ENCODE measurements at places on chromosomes 3 and 15.
A peak's percentile ranks its signal among the peaks of the same experiment; 100 is the strongest.

GRCh38 chr15:22257047-22258008 is 177.0 kb downstream of the OR4M2 start:
- DNase-seq: no peak

DNA sequence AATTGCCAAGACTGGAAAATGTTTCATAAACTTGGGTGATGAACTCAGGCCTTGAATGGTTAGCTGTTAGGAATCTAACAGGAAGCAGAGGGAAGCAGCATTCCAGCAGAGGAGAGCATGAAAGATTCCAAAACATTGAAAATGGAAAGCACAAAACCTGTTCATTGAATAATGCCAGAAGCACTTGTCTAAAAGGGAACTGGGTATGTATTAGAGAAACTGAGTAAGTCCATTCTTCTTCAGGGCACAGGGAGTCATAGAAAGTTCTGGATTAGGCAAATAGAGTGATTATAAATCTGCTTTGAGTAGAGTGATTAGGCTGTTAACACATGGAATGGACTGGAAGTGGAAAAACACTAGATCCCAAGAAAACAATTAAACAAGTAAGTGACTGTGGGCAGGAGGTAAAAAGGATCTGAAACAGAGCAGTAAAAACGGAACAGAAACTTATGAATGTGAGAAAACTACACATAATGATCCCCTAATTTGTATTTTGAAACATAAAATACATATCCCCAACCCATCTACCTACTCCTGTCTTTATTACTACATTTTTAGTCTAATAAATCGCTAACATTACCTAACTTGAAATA is 343.4 kb downstream of the TBC1D5 start:
- no peak for DNase-seq

DNA sequence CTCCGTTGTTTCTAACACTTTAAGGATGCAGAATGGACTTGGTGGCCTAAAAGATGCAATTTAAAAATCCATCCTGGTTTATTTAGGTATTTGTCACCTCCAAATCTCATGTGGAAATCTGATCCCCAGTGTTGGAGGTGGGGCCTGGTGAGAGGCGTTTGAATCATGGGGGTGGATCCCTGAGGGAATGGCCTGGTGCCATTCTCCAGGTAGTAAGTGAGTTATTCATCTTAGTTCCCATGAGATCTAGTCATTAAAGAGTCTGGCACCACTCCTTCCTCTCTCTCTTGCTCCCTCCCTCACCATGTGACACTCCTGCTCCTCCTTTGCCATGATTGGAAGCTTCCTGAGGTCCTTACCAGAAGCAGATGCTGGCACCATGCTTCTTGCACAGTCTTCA is 339.1 kb downstream of the NTRK3 start:
- DNase-seq: no peak

GRCh38 chr15:60589728-60590127 is 110.8 kb upstream of the ICE2 start:
- no peak for DNase-seq

GRCh38 chr3:144771381-144771870 is 799.8 kb downstream of the DIPK2A start:
- DNase-seq: no peak

DNA sequence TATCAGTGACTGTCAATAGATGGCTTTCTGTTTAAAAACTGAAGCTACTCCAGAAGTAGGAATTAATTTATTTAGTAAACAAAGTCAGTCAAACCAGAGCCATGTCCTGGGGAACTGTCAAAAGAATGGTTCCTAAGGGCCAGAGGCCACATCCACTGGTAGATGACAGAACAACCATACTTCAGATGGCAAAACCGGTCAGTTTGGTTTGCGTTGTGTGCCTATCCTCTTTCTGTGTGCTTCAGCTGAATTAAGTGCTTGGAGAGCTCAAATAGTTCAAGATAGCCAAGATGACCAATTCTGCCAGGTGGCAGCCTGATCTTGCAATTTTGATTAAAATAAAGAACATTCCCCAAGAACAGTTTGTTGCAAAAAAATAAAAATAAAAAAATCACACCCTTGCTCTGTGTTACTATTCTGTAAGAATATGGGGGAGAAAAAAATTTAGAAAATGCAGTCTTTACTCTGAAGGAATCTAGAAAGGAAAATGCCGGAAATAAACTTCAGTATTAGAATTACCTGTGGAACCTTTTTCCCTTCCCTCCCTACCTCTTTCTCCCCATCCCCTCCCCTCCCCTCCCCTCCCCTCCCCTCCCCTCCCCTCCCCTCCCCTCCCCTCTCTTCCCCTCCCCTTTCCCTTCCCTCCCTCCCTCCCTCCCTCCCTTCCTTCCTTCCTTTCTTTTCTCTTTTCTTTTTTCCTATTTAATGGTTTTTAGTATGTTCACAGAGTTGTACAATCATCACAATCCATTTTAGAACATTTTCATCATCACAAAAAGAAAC is 2.5 kb downstream of the MAP3K13 start:
- no peak for DNase-seq

GRCh38 chr3:7209098-7209497 is 348.2 kb downstream of the GRM7 start:
- no peak for DNase-seq

DNA sequence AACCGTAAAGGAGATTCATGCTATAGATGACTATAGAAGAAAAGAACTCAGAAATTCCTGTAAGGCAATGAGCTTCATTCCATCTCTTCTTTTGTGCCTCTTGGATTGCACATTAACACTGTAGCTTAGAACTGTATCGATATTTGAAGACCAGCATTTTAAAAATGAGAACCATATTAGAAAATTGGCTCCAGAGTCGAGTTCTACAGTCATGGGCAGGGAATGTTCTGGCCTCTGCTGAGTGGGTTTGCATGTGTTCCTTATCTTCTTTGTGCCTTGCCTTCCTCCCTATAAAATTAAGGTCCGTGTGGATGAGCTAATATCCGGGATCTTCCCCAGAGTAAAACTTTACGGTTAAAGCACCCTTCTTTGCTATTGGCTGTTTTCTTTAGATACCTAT is 77.4 kb upstream of the PLCL2 start:
- no peak for DNase-seq

- DNase-seq: no peak
Observed at GRCh38 chr3:145578471-145578870, 582.5 kb downstream of the PLOD2 start.

DNA sequence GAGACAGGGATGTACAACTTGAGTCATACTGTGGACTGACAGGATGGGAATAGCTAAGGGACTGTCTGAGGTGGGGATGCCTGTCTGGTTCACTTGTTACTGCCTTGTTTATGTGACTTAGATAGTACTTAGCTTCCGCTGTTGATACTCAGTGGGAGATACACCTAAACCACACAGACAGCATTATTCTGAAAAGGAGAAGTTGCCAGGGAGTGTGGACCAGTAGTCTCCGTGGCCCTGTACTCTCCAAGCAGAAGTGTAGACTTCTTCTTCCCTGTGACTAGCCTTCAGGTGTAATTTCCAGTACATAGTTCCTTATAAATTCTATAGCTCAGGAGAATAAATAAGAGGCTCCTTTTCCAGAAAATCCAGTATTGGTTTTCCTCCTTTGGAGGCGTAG is 5.1 kb downstream of the HIGD2B start:
- DNase-seq: no peak

DNA sequence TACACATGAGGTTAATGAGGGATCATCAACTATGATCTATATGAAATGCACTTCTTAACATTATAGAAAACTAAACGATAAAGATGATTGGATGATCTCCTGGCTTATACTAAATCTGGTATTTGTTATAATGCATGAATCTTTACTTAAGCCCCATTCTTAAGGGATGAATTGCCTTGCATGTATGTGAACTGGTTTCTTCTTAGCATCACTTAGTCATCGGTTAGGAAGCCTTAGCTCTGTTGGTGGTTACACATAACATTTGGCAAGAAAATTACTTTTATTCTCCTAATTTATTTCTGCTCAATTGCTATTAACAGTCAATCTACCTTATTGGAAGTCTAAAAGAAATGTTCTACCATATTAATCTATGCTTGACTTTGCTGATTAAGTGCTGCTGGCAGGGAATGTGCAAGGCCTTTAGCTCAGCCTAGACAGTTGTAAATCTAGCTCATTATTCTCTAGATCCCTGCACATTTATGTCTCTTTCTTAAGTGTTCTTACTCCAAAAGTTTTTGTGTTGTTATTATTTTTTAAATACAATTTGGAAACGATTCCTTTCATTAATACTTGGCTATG is 356.0 kb downstream of the ZPLD1 start:
- DNase-seq: no peak

- no peak for DNase-seq
Observed at GRCh38 chr15:36066757-36067156, 512.7 kb upstream of the CDIN1 start.

DNA sequence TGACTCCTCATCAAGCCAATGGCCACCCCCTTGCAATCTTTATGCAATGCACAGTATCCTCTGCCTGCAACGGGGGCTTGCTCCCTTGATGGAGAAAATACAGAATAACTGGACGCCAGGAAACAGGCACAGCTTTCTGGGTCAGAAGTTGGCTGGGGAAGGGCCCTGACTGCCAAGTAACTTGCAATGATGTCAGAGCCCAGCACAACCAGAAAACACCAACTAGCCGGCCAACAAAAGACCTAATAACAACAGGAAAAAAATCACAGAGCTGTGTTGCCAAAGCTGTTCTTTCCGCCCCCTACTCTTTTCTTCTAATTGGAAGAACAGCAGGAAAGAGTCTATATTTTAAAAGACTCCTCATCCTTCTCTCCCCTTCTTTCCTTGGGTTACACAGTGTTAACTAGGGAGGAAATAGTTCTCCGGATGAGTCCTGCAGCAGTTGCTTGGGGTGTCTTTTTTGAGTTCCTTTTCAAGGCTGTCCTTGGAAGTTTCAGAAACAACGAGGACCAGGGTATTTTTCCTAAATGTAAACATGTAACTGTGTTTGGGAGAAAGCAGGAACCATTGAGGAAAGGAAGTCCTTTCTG is 1.4 kb upstream of the SEMA6D start:
- DNase-seq: no peak

DNA sequence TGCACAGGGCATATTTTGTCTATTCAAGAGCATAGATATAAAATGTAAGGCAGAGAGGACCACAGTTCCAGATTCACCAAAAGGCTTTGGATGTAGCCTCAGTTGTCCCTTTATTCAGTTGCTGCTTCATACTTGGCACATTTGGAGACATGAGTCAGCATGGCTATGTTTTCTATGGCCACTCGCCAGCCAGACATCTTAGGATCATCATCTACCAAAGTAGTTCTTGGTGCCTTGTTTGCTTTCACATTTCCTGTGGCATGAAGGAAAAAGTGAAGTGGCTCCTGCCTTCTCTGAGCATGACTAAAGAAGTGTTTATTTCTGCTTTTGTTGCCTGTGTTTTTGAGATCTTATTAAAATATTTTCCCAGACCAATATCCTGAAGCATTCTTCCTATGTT is 7.2 kb downstream of the SUSD5 start:
- DNase-seq: no peak

- DNase-seq: peak; percentile 21
Observed at GRCh38 chr3:57596495-57597126, 533 bp downstream of the ARF4 start.

- DNase-seq: no peak
Observed at GRCh38 chr15:61227269-61227949, 1.7 kb downstream of the RORA start.
